ENCODE measurements at places on chromosomes 16 and 17.
A peak's percentile ranks its signal among the peaks of the same experiment; 100 is the strongest.

DNA sequence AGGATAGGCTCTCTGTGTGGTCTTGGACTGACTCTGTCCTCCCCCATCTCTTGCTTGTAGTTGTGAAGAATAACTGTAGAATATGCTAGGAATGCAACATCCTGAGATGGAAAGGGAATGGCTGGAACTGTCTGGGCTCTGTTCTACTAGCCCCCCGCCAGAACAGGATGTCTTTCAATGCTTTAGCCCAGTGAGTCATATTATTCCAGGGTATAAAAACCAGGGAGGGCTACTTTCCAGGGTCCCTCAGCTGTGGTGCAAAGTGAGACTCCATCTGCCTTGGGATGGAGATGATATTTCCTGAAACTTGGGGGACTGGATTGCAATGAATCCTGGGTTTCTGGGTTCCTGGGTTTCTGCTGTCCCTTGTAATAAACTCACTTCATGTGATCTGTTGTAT lies 32.1 kb downstream of the HYDIN start:
- no peak for DNase-seq

DNA sequence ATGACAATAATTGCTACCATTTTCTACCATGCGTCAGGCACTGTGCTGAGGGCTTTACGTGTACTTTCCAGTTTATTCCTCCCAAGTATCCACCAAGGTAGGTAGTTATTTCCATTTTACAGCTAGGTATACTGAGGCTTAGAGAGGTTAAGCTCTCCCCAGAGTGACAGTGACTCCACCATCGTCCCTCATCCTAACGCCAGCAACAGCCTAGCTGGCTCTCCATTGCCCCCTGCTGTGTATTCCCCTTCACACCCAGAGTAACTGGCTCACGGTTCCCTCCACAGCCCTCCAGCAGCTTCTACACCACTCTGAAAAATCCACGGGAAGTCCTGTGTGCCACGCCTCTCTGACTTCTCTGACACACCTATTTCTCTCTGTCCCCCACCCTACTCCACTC lies 7.1 kb upstream of the ASGR1 start:
- DNase-seq, result no peak

- no peak for DNase-seq
Observed at GRCh38 chr17:82339634-82340580, 6.3 kb upstream of the SECTM1 start.

DNA sequence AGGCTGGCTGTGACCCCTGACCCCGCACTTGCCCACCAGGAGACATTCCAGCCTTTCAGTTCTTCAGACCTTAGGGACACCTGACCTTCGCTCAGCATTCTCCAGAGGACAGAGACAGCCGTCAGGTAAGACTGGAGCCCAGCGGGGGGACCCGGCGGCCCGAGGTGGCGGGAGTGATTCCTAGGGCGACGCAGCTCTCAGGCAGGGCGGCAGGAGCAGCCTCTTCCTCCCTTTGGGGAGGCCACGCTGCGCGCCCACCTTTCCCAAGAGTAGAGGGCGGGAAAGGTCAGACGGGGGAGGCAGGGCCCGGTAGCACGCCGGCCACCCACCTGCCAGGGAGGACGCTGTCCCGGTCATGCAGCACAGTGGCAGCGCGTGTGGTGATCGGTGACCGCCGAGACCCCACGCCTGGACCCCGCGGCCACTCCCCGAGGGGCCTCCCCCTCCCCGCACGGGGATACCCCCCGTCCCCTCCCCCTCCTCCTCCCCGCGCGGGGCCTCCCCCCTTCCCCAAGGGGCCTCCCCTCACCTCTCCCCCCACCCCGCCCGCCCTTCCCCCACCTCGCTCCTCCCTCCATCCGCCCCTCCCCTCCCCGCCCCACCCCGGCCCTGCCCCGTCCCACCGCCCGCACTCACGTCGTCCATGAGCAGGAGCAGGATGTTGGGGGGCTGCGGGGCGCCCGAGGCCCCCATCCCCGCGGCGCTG lies 472 bp downstream of the GALNS start:
- no peak for DNase-seq

GRCh38 chr17:10879190-10879836 lies 41.4 kb upstream of the PIRT start:
- DNase-seq, result no peak

DNA sequence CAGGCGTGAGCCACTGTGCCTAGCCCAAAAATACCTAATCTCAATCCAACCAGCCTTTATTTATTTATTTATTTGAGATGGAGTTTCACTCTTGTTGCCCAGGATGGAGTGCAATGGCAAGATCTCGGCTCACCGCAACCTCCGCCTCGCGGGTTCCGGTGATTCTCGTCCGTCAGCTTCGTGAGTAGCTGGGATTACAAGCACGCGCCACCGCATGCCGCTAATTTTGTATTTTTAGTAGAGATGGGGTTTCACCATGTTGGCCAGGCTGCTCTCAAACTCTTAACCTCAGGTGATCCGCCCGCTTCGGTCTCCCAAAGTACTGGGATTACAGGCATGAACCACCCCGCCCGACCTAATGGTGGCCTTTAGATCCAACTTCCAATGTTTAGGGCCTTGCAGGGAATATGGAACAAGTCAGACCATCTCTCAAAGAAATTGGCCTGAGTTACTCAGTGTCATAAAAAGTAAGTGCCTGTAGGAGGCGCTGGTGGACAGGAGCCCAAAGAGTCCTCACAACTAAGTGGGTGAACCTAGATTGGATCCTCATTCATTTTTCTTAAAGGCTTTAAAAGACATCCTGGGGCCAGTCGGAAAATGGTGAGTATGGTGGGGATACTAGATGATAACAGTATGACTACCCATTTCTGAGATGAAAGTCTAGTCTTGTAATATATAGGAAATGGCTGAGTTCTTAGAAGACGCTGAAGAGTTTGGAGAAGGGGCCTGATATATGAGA lies 4.6 kb downstream of the ZSCAN10 start:
- peak; percentile 25 for DNase-seq

- no peak for DNase-seq
Observed at GRCh38 chr17:2084036-2084765, 29.3 kb downstream of the HIC1 start.

GRCh38 chr16:77402118-77402517 lies 32.7 kb downstream of the ADAMTS18 start:
- no peak for DNase-seq

DNA sequence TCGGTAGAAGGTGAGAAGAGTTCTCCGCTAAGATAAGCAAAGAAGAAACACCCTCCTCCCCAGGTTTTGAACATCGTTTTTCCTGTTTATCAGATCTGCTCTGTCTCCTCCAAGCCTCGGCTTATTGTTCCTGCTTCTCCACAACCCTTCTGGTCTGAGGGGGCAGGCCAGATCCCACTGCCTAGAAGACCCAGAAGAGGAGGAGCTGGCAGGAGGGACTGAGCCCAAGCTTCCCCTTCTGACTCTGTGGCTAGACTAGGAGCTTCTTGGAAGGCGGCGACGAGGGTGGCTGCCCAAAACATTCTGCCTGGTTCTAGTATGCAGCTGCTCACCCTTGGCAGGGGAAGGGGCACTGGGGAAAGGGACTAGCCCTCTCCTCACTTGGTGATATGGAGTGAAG lies 5.2 kb upstream of the HOXB5 start:
- no peak for DNase-seq

DNA sequence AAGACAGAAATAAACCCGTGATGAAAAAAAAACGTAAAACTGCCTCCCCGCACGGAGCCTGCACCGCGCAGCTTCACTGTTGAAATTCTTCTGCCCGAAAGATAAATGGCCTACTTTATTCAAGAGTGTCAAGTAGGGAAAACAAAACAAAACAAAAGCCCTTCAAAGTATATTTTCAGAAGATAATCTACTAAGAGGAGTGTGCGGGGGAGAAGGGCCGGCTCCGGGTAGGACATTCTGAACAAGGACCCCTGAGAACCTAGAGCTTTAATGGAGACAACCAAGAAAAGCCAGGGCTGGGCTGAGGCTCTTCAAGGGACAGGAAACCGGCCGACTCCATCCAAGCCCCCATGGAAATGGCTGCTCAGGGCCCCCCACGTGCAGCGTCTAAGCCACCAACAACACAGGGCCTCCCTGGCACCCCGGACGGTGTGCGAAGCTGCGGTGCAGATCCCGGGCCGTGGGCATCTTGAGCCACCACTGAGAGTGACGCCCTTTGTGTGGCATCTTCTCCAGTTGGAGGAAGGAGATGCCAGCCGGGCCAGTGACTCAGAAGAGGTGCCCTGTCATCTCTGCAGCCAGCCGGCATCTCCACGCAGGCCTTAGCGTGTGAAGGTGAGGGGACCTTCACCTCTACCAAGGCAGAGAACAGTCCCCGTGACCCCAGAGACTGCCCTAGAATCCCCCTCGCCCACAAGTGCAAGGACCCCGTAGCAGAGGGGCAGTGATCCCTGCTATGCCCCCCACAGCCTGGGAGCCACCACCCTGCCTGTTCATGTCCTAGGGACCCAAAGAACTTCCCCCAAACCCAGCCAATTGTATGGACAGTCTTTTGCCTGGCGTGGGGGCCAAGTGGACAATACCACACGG lies 250.8 kb downstream of the C16orf95 start:
- DNase-seq, result no peak

DNA sequence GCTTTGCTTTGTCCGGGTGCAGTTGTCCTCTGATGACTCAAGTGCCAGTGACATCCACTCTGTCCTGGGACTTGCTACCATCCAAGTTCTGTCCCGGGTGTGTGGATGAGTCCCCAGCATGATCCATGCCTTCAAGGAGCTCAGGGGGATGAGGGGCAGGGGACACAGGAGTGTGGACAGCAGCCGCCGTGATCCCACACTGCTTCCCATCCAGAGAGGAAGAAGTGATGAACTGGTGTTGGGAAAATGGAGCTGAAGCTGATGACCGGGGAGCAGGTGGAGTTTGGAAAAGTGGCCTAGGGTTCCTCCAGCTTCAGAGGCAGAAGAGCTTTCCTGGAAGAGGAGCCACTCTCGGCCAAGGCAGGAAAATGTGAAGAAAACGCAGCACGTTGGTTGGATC lies 249.6 kb upstream of the TNRC6C start:
- no peak for DNase-seq

- DNase-seq, result no peak
Observed at GRCh38 chr16:66471264-66471663, 44.2 kb downstream of the BEAN1 start.

GRCh38 chr17:32746280-32746679 lies 130.6 kb downstream of the MYO1D start:
- DNase-seq, result no peak

- DNase-seq, result no peak
Observed at GRCh38 chr16:20114356-20114755, 40.7 kb upstream of the GPR139 start.

- DNase-seq, result peak; percentile 56
Observed at GRCh38 chr17:50841949-50842354, 6.6 kb downstream of the WFIKKN2 start.

DNA sequence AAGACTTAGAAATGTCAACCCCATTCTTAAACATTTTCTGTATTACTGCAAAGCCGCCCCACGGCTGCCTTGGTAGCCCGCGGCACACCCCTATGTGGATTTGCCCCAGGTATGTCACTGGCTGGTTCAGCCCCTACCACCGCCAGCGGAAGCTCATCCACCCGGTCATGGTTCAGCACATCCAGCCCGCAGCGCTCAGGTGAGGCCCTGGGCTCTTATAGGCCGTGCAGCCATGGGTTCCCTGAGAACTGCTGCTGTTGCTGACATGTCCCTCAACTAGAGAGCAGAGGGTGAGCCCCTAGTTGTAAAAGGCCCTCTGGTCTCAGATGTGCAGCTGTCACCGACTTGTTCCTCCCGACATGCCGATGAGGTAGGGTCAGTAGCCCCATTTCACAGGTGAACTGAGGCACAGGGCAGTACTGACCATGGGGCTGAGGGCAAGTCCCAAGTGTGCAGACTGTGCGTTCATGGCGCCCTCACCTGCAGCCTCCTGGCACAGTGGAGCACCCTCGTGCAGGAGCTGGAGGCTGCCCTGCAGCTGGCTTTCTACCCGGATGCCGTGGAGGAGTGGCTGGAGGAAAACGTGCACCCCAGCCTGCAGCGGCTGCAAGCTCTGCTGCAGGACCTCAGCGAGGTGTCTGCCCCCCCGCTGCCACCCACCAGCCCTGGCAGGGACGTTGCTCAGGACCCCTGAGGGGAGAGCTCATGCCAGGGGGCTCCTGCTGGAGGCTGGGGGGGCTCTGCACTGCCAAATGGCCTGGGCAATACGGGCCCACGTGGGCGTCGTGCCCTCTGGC lies 8.7 kb downstream of the CYBC1 start:
- DNase-seq, result no peak

- DNase-seq, result no peak
Observed at GRCh38 chr17:38940404-38940803, 15.0 kb downstream of the LASP1NB start.

DNA sequence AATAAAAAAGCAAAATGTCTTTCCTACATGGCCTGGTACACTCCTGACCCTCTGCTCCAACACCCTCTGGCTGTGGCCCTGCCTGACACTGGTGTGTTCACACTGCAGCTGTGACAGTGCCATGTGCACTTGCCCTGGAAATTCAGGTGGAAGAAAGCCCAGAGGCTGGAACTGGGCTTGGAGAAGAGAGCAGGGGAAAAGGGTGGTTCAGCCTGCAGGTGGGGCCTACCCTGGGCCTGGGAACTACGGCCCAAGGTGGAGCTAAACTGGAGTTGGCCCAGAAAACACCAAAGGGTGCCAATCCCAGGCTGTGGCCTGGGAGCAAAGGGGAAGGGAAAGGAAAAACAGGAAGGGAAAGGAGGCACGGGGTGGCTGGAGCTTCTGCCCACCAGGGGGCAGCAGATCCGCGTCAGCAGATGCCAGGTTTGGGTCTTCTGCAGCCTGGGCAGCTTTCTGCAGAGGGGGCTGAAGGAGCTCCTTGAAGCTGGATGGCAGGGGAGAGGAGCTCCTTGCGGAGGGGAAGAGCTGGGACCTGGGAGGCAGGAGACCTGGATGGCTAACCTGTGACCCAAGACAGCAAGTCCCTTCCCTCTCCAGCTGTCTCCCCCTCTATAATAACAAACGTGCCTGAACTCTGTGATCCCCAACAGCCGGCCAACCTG lies 15.4 kb upstream of the CTCF start:
- DNase-seq, result no peak

- no peak for DNase-seq
Observed at GRCh38 chr16:82345318-82345717, 175.3 kb upstream of the MPHOSPH6 start.

DNA sequence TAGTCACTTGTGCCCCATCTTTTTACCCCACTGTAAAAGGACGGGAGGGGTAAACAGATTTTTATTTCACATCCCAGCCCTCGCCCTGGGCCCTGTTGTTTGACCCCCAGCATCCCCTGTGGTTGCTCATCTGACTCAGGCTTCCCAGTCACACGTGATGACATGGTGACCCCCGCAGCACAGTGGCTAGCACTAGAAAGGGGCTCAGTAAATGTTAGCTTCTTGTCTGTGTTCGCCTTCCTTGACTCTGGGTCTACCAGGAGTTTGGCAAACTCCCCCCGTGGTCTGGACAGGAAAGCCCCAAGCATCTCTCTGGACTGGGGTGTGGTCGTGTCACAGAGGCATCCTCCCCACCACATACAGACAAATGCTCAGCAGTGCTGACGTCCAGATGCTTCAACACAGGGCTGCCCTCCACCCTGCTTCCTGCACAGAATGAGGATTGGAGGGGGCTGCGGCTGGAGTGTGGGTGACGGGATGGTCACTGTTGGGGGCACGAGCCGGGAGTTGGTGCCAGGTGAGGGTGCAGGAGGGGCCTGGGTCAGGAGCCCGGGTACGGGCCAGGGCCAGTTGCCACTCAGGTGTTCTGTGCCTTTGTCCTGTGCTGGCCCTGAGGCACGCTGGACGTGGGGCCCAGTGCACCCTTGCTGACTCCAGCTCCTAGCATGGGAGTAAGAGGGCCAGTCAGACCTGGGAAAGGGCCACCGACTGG lies 69.1 kb downstream of the METRNL start:
- DNase-seq, result no peak

- DNase-seq, result no peak
Observed at GRCh38 chr16:89303617-89304016, 86.1 kb downstream of the ZNF778 start.

GRCh38 chr17:42783062-42783790 lies 2.8 kb downstream of the WNK4 start:
- no peak for DNase-seq

GRCh38 chr16:68297908-68298307 lies 12.8 kb downstream of the SLC7A6OS start:
- no peak for DNase-seq
